Cortex of kidney (tissue), 1 donor: ENCODE measurements at places on chromosomes 12 and 14.

DNA sequence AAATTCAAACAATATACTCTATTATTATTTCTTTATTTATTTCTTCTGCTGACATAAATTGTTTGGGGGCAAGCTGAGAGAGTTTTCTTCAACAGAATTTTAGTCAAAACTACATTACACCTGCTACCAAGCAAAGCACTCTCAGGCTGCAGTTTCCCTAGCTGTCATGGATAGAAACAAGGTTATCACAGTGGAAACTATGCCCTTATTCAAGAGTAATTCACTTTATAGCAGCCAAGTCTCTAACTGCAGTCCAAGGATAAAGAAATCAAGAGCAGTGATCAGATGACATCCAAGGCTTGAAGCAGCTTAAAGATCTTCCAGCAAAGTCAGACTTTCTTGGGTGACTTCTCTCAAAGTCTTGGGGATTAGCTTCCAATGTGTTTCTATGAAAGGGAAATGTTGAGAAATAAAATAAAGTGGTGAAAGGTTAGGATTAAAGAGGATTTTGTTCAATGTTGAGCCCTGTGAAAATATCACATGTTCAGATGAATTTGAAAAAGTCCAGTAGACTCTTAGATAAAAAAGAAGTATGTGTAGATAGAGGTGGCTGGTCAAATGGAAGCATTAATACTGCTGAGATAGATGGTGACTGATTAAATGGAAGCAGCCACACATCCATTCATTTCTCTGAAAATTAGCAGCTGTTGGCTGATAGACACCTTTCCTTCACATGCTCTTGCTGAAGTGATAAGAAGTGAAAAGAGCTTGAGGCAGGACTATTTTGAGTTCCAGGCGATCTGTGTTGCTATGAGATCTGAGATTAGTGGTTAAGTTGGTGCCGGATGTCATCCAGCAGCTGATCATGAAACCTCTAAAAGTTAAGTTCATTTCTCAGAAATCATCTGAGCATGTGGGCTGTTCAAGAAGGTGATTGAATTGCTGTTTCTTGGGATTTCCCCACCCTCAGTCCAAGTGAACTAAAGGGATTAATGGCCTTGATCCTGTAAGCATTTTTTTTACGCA is 257.8 kb upstream of the BTG1 start:
- DNase-seq, result no peak

GRCh38 chr14:98599082-98599481 is 672.9 kb downstream of the BCL11B start:
- no peak for DNase-seq

DNA sequence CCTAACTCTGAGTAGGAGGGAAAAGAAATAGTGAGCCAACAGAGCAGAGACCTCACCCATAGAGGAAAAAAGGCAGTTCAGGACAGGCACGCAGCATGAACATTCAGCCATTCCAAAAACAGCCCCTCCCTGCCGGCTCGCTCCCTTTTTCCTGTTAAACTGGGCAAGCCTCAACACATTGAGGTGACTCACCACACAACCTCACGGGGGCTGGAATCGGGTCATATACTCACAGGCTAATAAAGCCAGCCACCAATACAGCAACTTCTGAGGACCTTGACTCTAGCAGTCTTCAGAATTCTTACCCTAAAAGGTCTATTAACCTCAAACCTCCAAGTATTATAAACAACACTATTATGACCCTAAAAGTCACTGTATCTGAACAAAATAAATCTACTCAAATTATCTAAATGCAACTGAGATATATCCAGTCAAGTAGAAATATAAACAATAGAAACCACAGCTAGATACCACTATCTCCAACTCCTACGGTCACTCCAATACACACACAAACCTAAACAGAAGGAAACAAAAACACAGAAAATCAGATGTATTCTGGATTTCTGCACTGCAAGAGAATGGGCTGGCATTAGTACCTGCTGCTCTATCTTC is 6.3 kb downstream of the YBX3 start:
- DNase-seq, result no peak

GRCh38 chr12:4323396-4323795 is 2.4 kb downstream of the TIGAR start:
- DNase-seq, result no peak

DNA sequence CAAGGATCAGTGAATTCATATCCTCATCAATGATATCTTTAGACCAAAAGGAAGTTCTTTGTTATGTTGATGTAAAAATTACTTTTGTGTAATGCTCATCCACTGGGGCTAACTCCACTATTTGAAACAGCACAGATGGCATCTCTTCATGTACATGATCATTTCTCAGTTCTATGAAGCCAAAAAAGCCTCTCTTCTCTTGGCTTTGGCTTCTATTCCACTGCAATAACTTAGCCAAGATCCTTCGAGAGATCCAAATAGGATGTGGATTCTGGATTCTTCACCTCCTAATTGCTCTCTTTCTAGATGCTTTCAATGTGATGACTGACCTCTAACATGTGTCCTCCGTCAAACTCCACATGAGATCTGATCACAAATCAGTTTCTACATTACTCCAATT is 851.2 kb downstream of the GALC start:
- DNase-seq, result no peak

GRCh38 chr12:45184147-45184963 is 31.5 kb upstream of the ANO6 start:
- no peak for DNase-seq

GRCh38 chr12:93839064-93839463 is 161.9 kb downstream of the CRADD start:
- no peak for DNase-seq

- no peak for DNase-seq
Measured at GRCh38 chr14:93857500-93858283, 69.4 kb upstream of the PRIMA1 start.

DNA sequence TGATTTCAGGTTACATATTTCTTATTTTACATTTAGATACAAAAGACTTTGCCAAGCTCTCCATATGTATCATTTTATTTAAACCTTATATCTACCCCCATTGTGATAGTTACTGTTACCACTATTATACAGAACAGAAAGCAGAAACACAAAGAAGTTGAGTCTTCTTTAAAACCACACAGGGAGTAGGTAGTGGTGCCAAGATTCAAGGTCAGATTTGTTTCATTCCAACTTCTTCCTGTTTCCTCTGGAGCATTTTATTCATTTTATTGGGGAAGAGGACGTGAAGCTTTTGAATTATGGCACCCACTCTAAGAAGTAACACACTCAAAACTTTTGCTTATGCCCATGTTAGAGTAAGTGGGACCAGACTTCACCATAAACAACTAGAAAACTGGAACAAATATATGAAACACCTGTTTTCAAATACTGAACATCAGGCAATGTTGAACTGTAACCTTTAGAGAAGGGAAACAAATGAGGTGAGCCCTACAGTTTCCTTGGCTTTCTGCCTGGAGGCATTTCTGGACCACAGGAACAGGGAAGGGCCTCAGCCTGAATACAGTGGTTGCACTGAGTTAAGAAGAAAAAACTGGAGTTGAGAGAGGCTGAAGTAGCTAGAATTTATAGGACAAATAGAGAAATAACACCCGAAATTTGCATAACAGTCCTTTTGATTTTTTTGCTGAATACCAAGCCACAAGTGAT is 160.4 kb upstream of the SSTR1 start:
- no peak for DNase-seq

DNA sequence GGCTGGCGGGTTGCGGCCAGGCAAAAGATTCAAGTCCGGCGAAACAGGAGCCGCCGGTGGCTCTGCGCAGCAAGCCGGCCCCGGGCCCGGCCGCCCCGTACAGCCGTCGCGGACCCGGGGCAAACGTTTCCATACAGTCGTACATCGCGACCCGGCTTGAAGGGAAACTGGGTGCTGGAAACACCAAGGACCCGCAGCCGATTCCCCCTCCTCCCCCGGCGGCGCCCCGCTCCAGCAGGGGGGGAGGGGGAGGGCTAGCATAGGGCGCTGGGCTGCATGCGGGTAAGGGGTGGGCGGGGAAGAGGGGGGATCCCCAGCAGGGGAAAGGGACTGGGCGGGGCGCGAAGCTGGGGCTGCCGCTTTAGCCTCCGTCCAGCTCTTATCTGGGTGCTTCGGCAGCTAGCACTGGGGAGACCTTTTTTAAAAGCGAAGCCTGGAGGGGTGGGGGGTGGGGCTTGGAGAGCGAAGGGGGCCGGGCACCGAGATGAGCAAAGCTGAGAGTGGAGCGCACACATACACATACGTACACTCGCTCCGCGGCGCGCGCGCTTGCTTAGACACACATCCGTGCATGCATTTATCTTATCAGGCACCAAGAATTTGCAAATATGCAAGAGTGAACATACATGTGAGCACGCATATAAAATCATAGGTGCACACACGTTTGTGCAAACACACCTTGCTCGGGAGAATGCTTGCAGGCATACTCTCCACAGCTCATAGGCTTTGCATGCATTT is 11.9 kb downstream of the RARG start:
- DNase-seq, result no peak

- no peak for DNase-seq
Measured at GRCh38 chr12:108043750-108044533, 85.1 kb upstream of the WSCD2 start.

DNA sequence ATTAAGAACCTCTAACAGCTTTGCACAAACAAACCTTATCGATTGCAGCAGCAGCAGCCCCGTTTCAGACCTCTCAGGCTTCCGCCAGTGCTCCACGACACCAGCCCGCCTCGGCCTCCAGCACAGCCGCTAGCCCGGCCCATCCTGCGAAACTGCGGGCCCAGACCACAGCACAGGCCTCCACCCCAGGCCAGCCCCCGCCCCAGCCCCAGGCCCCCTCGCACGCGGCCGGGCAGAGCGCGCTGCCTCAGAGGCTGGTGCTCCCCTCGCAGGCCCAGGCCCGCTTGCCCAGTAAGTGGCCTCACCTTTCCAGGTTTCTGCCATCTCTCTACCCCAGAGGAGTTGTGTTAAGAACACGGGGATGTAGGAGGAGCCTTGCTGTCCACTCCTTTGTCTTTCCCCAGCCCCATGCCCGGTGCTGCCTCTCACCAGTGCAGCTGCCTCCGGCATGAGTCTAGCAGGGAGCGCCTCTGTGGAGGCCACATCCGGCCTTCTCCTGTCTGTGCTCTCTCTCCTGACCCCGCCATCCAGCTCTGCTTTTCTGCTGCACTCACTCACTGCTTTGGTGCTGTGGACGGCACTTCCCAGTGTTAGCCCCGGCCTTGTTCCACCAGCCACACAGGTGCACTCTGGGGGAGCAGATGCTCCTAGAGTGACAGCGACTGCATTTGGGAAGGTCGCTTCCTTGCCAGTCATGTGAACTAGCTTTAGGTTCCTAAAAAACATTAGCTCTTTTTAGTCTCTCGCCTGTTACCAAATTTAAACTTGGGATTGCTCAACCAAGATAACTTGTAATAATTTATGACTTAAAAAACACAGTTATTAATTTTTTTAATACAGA is 71.5 kb downstream of the EP400 start:
- DNase-seq, result no peak
